Stimulated activated CD4-positive, alpha-beta T cell treated with anti-CD3 and anti-CD28 coated beads, Interleukin-12 subunit alpha, Interleukin-12 subunit beta, amount 100 ng/mL, for 4 hours (primary cell): ENCODE measurements at places on chromosomes 6 and 20.

DNA sequence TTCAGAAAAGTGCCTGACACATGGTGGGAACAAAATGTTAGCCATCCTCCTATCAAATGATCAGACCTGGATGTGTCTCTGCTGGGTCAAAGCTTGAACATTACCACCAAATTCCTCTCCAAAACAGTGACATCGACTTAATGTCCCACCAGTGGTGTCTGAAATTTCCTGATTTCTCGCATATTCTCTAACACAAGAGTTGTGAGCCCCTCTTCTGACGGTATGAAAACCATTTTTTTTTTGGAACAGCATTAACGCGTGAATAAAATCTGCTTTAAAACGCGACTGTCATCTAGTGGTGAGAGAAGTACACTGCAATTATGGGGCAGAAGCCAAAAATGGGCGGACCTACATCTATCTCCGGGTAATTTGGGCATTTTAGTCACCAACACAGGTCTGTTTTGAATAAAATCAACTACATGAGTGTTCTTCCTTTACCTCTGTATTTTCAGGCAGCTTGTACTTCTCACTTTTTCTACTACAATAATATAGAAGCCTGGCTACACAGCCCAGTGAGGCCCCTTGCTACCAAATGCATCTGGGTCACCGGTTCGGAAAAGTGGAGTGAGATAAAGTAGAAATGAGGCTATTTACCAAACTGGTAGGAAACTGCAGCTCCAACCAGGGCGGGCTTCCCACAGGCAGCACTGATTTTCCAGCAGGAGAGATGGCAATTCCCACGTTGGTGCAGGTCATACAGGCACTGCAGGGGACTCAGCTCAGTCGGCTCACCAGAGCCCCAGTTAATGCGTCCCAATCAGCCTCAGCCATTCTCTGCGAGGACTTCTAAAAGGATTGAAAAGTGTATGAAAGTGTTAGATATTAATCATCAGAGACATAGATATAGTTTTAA lies 27.4 kb downstream of the MGME1 start:
- DNase-seq, result peak; percentile 5

DNA sequence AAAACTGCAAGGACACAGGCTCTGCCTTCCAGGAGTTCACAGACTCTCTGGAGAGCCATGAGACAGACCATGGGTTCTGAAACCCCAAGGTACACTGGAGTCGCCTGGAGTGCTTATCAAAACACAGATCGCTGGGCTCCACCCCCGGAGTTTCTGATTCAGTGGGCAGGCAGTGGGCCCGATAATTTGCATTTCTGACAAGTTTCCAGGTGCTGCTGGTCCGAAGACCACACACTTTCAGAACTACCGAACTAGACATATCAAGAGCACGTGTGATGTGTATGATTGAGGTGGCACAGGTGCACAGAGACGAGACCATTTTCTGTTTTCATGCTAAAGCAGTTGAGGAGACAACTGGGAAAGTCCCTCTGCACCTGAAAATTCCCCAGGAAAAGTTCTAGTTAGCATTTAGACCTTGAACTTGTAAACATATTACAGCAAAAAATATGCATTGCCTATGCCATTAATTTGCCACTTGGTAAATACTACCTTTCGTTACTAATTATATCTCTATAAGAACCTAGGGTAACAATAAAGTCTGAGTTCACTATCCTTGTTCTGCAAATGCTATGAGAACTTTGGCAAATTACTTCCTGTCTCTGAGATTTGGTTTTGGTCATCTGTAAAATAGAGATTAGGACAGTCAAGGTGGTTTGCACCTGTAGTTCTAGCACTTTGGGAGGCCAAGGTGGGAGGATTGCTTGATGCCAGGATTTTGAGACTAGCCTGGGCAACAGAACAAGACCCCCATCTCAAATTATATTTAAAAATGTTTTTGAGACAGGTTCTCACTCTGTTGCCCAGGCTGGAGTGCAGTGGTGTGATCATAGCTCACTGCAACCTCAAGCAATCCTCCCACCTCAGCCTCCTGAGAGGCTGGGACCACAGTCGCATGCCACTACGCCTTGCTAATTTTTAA lies 14.3 kb upstream of the PIM1 start:
- peak; percentile 41 for DNase-seq

DNA sequence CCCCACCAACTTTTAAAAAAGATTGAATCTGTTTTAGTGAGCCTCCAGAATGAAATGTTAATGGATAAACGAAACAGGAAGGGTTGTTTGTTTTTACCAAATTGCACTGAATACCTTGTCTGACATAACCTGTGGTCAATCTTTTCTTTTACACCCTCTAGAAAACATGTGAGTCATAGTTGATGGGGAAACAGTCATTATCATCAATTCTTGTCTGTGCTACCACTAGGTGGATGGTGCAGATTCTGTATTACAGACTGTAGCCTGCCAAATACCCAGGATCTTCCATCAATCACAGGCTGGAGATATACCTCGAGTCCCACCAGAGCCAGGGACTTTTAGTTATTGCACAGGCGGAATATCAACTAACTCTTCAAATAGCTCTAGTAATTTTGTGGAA lies 29.5 kb upstream of the PKIB start:
- DNase-seq, result no peak

DNA sequence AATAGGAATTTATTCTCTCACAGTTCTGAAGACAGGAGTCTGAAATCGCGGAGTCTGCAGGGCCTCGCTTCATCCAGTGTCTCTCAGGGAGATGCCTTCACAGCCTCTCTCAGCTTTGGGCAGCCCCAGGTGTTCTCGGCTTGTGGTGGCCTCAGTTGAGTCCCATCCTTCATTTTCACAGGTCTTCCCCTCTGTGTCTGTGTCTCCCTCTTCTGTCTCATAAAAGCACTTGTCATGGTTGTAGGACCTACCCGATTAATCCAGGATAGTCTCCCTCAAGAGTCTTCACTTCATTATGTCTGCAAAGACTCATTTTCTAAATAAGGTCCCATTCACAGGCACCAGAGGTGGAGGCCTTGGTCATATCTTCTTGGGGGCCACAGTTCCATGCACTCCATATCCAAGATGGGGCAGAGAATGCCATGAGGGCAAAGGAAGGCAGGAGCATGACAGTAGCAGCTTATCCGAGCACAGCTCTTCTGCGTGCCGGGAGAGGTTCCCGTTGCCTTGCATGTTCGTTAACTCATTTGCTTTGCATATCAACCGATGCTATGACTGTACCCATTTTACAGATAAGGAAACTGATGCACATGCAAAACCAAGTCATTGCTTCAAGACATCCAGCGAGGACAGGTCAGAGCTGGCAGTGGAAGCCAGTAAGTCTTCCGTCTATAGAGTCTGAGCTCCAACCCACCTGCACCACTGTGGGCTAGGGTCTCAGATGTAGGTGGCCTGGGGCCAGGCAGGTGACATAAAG lies 363.8 kb upstream of the SULF2 start:
- DNase-seq, result no peak

- no peak for DNase-seq
Observed at GRCh38 chr6:166223079-166223478, 55.4 kb upstream of the TBXT start.
